Right atrium auricular region (tissue), 2 donors: ENCODE measurements at places on chromosomes 6 and 20.

DNA sequence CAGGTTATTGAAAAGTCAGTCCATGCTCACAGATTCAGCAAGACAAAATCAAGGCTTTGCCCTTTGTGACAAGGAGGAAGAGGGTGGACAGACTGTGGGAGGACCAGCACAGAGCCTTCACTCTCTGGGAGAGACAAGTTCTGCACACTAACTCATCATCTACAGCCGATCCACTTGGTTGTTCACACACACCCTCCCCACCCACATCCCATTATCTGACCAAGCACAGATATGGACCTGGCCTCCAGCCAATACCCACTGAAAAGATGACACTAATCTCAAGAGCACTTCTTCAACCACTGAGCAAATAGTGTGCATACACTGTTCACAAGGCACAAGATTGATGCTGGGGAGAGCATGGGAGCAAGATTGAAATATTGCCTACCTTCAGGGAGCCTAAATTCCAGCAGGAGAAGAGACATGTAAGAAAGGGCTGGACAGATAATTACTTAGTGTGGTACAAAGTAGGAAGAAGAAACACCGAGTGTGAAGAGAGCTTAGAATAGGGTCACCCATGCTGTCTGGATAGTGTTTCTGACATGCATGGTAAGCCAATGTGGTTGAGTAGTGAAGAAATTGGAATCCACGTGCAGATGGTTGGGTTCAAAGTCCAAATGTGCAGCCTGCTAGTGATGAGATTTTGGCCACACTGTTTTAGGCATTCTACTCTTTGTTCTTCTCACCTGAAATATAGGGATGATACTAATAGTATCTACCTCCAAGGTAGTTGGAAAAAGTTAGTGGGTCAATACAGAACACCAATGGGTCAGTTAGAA, 21.7 kb upstream of the IL17A start:
- no peak for DNase-seq

- DNase-seq, result no peak
Measured at GRCh38 chr6:139577763-139578604, 203.5 kb upstream of the CITED2 start.

GRCh38 chr20:17958373-17959256, 10.0 kb downstream of the SNX5 start:
- no peak for DNase-seq

- DNase-seq, result no peak
Measured at GRCh38 chr6:129242546-129242945, 359.6 kb downstream of the LAMA2 start.

- no peak for DNase-seq
Measured at GRCh38 chr20:56463428-56463827, 5.0 kb upstream of the RTF2 start.

DNA sequence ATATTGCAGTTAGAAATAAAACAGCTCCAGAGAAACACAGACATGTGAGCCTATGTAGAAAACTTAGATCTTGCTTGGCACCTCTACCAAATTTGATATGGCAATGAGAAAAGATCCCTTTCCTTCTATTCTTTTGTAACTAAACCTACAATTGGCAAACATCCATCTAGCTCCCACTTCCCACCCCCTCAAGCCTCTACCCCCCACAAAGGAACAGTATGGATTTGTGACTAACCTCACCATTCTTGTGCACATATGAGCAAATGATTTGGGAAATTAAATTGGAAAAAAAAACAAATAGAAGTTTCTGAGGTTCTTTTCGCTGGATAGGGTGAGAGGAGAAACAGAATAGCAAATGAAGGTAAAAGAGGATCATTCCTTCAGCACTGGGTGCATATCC, 85.8 kb upstream of the TIAM2 start:
- no peak for DNase-seq

DNA sequence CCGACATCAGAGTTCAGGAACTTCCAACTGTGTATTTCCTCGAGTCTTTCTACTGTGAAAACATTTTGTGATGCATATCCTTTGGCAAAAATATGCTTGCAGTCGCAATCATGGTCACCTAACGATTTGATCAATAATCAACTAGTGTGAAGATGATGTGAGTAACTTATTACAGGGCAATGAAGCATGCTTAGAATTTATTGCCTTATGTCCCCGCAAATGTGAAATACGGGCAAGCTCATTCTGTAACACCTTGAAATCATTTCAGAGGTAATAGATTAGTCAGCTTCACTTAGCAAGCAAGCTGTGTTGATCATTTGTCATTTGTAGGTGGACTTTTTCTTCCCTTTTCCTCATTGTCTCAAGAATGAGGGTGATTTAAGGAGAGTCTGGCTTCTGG, 67.9 kb upstream of the DOK5 start:
- DNase-seq, result no peak

- no peak for DNase-seq
Measured at GRCh38 chr6:162750776-162751175, 23.0 kb downstream of the PACRG start.

DNA sequence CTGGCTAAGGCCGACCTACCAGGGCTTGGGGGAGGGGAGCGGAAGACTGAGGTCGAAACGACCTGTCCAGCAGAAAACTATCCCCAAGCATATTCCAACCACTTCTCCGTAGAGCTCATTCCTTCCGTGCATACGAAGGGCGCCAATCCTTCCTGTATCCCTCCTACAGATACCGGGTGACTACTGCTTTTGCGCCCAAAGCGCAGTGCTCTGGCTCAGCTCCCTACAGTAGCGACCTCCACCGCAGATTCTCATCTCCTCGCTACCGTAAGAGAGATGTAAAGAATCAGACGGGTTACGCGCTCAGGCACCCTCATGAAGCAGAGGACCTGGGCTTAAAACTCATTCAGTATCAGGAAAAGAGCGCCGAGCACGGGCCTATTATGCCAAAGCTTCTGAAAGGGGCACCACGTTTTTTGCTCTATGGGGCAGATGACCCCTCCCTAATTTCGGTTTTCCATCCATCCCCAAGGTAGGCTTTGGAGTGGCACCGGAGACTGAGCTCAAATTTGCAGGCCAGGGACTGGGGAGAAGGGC, 563 bp upstream of the NNAT start:
- DNase-seq, result no peak

DNA sequence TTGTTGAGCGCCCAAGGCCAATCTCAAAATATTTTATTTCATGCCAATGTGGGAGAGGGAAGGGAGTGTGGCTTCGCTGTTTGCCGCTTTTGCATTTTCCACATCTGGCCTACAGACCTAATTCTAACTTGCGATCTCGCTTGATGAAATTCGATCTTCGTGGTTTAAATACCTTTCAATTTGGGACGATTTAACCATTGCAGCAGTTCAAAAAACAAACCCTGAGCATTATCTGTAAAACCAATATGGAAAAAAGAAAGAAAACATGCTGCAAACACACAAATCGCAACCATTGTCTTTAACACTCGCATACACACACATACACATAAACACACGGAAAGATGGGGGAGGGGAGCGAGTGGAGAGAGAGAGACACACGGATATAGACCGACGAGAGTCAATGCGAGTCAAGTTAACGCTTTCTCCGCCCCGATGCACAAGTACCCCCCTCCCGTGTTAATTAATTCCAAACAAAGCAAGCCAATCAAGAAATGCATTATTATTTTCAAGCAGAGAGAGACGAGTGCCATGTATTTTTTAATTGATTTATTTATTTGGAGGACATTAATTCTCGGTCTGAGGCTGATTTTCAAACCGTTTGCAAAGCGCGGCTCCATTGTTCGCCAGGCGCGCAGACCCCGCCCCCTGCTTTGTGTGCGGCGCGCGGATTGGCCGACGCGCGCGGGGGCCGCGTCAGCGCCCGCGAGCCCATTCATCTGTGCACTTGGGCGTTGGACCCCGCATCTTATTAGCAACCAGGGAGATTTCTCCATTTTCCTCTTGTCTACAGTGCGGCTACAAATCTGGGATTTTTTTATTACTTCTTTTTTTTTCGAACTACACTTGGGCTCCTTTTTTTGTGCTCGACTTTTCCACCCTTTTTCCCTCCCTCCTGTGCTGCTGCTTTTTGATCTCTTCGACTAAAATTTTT, at the start of gene MARCKS:
MARCKS (plus strand) TSS at position 721 of the 931 bp plus-strand sequence. CDS start 401 bp downstream, outside the sequence.
- DNase-seq, result peak; percentile 88

- no peak for DNase-seq
Measured at GRCh38 chr6:26280407-26280806, 84.6 kb upstream of the BTN3A2 start.

GRCh38 chr6:11341867-11342266, 109.4 kb upstream of the NEDD9 start:
- DNase-seq, result no peak

- peak; percentile 63 for DNase-seq
Measured at GRCh38 chr6:25652007-25652515, at the start of gene SCGN. Gene SCGN (plus strand): TSS chr6:25652215. CDS start chr6:25652404, 189 bp downstream.

GRCh38 chr6:110738899-110739365, 76.3 kb downstream of the CDK19 start:
- DNase-seq, result no peak

DNA sequence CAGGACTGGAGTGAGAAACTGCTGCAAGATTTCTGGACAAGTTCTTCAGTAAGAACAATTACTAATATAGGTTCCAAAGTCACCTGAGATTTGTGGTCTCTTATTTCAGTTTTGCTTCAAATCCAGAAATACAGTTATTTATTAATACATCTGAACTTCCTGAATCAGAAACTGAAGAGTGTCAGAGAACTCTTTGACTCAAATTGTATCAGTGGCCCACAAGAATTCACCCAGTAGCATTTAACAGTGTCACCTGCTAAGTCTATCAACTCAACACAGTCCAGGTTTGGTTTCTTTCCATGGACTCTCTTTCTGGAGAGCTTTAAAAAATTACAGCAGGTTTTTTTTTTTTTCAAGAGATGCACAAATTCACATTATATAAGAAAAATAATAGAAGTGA, 18.8 kb upstream of the NHSL1 start:
- DNase-seq, result no peak

DNA sequence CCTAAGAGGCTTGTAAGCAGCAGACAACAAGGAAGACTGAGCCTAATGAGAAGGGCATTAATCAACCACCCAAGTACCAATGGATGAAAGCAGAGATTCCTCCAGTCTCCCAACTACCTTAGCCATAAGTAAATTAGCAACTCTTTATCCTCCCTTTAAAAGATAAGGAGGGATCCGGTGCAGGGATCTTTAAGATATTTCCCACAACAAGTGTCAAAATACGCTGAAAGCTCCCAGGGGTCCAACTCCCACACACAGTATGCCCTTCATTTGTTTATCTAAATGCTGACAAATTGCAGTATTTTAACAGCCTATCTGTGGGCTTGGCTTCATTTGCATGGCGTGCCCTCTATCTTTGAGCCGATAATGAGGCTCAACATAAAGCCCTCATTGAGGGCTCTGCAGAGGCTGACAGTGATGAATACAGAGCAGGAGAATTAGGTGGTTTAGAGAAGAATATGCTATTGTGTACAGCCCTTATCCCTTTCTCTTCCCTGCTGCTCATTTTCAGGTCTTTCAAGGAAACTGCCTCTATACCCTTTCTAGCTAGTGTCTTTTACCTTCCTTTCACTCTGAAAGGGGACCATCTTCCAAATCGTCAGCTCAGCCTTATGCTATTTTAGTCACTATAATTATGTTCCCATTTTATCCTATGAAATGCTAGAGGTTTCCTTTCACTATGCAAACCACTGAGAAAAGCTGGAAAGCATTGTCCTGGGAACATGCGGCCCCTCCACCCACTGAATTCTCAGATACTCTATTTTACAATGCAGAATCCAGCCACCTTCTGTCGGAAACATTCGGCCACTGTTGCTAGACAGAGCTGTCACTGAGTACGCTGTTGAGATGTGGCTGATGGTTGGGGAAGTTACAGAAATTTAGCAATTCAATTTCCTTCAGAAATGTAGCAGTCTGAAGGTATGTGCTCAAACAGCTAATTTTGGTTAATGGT, 575.2 kb upstream of the JAG1 start:
- DNase-seq, result no peak

- DNase-seq, result no peak
Measured at GRCh38 chr20:22489626-22490286, 94.6 kb downstream of the FOXA2 start.

DNA sequence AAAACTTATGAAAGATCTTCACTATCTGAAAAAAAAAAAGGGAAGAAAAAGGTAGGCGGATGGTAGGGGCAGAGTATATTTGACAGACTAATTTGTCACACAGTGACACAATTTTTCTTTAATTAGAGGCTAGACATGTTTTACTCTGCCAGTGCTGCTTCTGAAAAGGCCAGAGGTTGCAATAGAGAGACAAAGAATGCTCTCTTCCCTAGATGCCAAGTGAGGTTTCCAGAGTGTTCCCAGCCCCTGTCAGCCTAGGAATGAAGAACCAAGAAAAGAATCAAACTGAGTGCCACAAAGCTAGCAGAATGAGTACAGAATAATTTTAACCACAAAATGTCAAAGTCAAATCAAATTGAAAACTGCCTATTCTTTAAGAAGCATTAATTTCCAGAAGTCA, 13.0 kb downstream of the PNISR start:
- no peak for DNase-seq

- DNase-seq, result no peak
Measured at GRCh38 chr20:56411759-56412472, at the start of gene CASS4. Gene CASS4 (plus strand): TSS chr20:56412260. CDS start chr20:56412459, 199 bp downstream.

DNA sequence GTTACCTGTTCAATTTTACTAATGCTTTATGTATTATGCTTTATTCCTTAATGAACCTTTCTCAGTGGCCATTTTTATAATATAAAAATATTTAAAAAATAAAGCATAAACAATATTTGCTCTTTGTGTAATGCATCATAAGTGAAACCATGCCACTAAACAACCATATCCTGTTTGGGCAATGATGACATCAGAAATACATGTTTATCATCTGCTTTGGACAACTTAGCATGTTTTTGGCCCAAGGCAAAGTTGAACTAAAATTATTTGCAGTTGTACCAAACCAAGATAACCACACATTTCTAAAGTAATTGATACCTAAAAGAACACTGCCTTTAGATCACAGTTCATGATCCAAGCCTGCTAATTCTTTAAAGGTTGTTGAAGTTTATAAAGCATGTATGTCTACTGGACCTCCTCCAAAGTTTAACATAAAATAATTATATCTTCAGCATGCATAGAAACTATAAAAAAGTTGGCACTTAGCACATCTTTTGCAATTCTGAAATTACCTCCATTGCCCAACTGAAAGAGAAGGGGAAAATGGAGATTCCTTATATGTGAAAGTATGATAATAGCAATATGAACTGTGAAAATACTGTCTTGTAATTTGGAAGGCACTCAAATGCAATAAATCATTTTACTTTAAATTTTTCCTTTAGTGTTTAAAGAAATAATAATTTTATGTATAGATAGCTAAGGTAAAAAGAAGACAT, 325.6 kb upstream of the RUNX2 start:
- no peak for DNase-seq
